ENCODE measurements at places on chromosomes 6 and 20.

GRCh38 chr6:4971851-4972250, 32.0 kb downstream of the RPP40 start:
- no peak for DNase-seq

DNA sequence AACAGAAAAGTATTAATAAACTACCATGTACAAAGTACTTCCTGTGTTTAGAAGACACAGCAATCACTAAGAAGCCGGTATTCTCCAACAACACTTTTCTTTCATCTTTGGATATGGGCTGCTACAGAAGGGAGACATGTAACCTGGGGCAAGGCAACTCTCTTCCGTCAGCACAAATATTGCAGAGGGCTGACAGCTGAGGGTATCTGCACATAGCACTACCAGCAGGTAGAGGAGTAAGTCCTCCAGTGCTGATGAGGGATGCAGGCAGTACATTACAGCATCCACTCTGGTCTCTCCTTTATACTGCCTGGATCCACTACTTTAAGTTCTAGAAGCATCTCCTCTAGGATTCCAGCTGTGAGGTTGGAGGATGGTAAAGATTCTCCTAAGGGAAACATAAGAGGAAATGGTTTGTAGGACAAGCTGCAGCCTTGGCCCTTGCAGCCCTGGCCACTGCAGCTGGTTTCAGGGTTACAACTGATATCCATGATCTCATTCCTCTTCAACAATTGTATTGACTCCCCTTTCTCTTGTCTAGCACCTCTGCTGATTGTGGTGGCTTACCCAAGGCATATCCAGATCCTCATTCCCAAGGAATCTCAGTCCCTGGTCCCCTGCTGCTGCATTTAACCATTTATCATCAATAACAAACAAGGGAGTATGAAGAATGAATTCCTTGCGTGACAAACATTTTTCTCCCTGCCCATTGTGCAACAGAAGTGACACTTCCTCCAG, 110.7 kb upstream of the ADGRF1 start:
- no peak for DNase-seq

GRCh38 chr20:40991181-40991889, 37.3 kb upstream of the TOP1 start:
- no peak for DNase-seq

DNA sequence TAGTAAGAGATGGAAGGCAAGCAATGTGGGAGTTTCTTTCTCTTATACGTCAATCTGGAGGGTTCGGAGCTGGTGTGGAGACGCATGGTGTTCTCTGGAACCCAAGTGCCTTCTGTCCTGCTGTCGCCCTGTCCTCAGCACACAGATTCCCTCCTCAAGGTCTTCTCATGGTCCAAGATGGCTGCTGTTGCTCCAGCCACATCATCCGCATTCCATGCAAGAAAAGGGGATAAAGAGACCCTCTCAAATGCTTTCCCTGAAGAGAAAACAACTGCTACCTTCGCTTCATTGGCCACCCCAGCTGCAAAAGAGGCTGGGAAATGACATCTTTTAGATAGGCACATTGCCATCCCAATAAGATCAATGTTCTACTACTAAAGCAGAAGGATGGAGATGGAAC, 151.2 kb downstream of the ANKRD60 start:
- DNase-seq, result no peak

- DNase-seq, result no peak
Observed at GRCh38 chr6:44923444-44923843, 404.7 kb upstream of the RUNX2 start.

- DNase-seq, result no peak
Observed at GRCh38 chr6:12009876-12010634, 2.1 kb upstream of the HIVEP1 start.

All from anterior cingulate cortex (tissue), 58 donors.